Renal cortex interstitium (tissue), 15 donors: ENCODE measurements at places on chromosomes 3 and 15. TPM values are rescaled to one million over a fixed set of nuclear protein-coding genes. Genes with fewer than 3 reads are reported as not detected.

- DNase-seq, result no peak
These were observed 10.7 kb downstream of the COPB2 start for GRCh38 chr3:139378587-139379241.

DNA sequence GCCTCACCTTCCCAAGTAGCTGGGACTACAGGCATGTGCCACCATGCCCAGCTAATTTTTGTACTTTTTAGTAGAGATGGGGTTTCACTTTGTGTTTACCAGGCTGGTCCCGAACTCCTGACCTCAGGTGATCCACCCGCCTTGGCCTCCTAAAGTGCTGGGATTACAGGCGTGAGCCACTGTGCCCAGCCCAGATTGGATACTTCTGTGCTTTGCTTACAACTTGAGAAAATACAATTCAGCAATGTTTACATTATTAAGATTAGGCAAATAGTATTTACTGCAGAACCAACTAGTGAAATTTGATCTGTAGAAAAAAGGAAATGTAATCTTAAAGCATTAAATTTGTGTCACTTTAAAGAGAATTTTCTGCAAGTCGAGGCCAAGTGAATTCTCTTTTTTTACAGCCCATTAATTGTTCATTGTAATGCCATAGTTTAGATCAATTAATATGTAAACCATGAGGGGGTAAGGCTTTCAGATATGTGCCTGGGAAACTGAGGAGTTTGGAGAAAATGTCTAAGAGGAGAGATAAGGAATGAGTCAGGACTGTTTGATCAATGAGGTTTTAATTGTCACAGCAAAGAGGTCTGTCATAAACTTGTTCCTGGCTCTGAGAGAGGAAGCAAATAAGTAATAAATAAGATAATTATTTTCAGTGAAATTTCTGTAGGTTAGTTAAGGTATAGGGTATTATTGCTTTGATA lies 15.3 kb downstream of the PYDC2 start:
- DNase-seq, result no peak

Gene GRIP2
- polyA plus RNA-seq, result 1.2 TPM

Gene TAGLN3
- polyA plus RNA-seq, result 3.0 TPM

DNA sequence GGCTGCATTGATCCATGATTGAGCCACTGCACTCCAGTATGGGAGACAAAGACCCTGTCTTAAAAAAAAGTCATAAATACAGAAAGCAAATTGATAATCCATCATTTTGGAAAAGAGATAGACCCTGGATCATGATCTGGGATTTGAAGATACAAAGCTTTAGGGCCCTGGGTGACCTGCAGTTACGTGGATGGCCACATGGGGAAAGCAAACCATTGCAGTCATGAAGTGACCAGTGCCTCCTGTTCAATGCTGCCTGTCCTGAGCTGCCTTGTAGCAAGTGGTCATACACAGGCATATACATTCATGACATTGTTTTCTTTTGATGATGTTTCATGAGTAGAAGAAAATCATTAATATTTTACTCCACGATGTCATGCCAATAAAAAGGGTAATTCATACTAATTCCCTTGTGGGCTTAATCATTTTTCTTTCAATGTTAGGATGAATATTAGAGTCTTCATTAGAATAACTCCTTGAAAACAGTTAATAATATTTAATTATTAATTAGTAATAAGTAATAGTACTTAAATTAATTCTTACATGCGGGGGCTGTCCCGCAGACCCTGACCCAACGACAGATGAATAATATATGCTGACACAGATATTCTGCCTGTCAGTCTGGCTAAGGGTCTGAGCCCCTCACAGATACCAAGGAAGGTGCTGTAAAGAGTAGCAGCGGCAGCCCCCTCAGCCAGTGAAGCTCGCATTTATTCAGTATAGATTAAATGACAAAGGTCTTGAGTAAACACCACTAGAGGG lies 109.0 kb upstream of the UNC13C start:
- no peak for DNase-seq

DNA sequence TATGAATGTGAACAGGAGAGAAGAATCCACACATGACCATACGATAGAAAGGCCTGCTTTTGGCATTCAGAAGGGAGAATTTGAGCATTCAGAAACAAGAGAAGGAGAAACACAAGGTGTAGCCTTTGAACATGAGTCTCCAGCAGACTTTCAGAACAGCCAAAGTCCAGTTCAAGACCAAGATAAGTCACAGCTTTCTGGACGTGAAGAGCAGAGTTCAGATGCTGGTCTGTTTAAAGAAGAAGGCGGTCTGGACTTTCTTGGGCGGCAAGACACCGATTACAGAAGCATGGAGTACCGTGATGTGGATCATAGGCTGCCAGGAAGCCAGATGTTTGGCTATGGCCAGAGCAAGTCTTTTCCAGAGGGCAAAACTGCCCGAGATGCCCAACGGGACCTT lies 28.4 kb downstream of the RBM6 start:
- no peak for DNase-seq

GRCh38 chr15:83475551-83475950 lies 28.4 kb downstream of the SH3GL3 start:
- no peak for DNase-seq
